ENCODE measurements at places on chromosomes 5 and 9. TPM values are rescaled to one million over a fixed set of nuclear protein-coding genes. Genes with fewer than 3 reads are reported as not detected.

ZBTB26 gene
- total RNA-seq = 5.7 TPM

SPAAR gene
- not detected for total RNA-seq

ORM2 gene
- total RNA-seq = not detected

GGTA1 gene
- not detected for total RNA-seq

AQP7 gene
- total RNA-seq = not detected

WDR38 gene
- total RNA-seq = not detected

ZFP2 gene
- total RNA-seq = 0.42 TPM
